ENCODE measurements at places on chromosomes 16 and 17.

- DNase-seq = no peak
Measured at GRCh38 chr16:67345401-67345800, 18.8 kb downstream of the LRRC36 start.

- DNase-seq = peak; percentile 42
Measured at GRCh38 chr17:40490289-40490853, 11.1 kb downstream of the TNS4 start.

GRCh38 chr17:74712756-74713155 lies at the start of gene CD300LF:
Gene CD300LF (minus strand): TSS chr17:74712923. CDS start chr17:74712866, 57 bp downstream.
- DNase-seq = peak; percentile 44

GRCh38 chr17:65601881-65602280 lies 40.4 kb upstream of the AXIN2 start:
- DNase-seq = no peak

GRCh38 chr17:2905269-2905668 lies 109.0 kb downstream of the RAP1GAP2 start:
- peak; percentile 78 for DNase-seq

GRCh38 chr17:66584927-66585326 lies 250.0 kb upstream of the CACNG5 start:
- DNase-seq = no peak

DNA sequence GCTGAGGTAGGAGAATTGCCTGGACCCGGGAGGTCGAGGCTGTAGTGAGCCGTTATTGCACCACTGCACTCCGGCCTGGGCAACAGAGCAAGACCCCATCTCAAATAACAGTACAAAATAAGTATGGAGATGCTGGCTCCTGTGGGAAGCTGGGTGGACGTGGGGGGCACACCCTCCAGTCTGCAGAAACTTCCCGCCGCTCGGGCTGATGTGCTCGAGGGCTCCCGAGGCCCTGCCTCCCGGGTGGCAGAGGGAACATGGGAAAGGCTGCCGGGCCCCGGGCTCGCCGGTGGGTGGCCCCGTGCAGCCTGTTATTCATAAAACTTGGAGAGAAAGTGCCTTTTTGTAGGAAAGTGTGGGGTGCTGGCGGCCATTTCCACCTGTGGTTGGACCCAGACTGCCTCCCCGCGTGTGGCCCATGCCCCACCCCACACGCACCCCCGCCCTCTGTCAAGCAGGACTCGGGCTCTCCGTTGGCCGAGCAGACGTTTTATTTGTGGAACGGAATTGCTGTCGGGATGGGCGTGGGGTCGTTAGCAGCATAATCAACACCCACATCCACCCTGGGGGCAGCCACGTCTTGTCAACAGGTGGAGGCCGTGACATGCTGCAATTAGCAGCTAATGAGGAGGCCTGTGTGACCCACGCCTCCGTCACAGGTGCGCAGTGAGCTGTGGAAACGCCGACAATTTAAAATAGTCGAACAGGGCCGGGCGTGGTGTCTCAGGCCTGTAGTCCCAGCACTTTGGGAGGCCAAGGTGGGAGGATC lies 7.4 kb upstream of the CIAO3 start:
- DNase-seq = no peak

DNA sequence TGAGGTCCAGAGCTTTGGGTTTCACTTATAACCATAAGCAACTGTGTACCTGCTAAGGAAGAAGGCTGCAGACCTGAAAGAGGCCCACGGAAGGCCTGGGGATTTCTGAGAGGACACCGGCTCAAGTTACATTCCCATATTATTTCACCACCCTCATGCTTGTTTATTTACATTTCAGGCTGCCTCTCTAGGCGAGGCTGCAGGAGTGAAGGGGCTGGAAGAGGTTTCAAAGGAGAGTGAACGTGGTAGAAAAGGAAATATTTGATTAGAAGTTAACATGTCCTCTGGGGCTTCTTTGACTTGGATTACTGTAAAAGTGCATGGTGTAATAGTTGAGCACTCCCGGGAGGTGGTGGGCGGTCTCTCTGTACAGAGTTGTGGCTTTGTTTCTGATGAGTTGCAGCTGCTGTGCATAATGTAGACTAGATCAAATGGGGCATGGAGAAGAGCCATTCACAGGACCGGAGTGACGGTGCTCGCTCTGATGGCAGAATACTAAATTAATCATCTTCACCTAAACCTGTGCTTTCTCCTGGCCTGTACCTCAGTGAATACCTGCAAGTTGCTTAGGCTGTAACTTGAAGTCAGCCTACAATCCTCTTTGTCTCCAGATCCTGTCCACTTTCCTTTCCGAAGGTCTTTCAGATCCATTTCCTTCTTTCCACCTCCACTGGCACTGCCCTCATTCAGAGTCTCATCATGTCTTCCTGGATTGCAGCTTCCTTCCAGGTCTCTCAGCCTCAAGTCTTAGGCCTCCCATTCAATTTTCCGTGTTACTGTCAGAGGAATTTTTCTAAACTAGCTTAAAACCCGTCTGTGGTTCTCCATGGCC lies 1.9 kb upstream of the CPD start:
- DNase-seq = peak; percentile 49

GRCh38 chr17:71361656-71362450 lies 759.0 kb upstream of the SOX9 start:
- DNase-seq = no peak

DNA sequence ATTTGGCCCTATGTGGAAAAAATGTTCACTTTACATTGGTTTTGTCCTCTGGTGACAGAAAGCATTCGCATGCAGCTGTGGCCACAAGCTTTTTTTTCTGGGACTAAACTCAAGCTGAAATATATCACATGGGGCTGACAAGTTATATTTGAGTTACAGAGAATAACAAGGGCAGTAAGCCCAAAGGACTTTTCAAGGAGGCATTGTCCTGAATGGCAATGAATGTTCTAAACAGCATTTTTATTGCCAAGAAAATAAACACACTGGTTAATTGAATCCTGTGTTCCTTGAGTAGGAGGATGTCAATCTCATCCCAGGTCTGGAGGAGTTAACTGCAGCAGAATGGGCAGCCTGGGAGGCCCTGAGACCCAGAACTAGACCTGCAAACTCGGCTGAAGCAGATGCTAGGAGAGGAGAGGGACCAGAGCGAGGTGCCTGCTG lies 114.5 kb downstream of the COPRS start:
- DNase-seq = no peak

- no peak for DNase-seq
Measured at GRCh38 chr17:80395402-80396151, 19.4 kb upstream of the ENDOV start.

- DNase-seq = no peak
Measured at GRCh38 chr16:55077266-55077665, 146.6 kb downstream of the IRX5 start.

- DNase-seq = no peak
Measured at GRCh38 chr16:69619514-69619913, 53.7 kb downstream of the NFAT5 start.

DNA sequence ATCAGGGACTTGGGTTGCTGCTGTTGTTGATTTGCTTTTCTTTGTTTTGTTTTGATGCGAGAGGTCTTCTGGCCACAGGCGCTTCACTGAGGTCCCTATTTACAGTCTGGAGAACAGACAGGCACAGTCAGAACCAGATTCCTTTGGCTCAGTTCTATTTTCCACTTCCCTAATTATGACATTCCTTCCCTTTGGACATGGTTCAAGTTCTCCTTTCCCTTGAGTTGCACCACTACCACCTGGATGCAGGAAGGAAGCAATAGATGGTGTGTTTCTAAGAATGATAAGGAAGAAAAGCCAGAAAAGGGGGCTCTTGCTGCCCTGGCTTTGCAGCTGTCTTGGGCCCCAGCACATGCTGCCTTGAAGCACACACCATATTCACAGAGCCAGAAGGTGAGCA lies 160.6 kb downstream of the MAF start:
- no peak for DNase-seq

DNA sequence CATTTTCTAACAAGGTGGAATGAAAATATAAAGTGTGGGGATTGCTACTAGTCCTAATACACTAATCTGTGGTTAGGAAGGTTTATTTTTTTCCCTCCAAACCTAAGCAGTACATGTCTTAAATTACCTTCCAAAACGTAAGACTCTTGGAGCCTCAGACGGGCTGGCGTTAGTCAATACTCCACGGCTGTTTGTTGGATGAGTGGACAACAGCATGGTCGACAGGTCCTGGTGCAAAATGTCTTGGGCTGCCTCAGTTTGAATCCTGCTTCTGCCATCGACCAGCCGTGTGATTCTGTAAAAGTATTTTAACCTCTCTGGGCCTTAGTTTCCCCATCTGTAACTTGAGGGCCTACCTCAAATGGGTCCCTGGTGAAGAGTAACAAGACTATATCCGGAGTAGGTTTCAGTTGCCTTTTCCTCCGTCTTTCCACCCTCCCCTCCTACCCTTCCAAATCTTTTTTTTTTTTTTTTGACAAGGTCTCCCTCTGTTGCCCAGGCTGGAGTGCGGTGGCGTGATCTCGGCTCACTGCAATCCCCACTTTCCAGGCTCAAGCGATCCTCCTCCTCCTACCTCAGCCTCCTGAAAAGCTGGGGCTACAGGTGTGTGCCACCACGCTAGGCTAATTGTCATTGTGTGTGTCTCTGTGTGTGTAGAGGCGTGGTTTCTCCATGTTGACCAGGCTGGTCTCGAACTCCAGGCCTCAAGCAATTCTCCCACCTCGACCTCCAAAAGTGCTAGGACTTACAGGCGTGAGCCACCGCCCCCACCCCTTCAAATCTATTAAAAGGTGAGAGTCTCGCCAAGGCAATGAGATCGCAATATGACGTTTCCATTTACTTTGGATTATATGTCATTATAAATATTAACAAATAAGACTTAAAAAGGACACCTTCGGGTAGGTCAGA lies 5.8 kb downstream of the SCGB1C2 start:
- no peak for DNase-seq

DNA sequence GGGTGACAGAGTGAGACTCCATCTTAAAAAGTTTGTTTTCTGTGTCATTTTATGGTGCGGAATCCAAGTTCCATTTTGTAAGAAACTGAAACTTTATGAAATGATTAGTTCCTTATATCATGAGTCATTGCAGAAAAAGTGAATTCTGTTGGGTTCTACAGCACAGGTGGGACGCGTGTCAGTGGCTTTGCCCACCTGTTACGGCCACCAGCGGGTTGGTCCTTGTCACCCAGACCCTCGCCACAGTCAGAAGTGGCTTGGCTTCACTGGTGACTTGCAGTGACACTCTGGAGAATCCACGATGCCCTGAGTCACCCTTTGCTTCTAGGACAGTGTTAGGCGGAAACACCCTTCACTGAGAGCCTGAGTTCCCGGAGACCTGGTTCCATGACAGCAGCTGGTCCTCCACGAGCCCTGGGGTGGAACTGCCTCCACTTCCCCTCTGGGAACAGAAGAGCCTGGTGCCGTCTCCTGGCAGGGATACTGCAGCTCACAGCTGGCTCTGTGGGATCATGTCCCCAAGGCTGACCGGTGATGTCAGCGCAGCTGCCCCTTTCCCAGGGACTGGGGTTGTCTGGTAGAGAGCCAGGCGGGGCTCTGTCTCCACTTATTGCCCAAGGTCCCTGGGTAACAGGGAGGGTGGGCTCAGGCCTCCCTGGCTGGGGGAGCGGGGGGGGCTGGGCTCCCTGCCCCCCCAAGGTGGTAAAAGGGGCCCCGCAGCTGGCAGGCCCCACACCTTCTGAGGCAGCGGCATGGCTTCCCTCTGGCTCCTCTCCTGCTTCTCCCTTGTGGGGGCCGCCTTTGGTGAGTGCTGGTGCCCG lies at the start of gene CTRB1:
Gene CTRB1, plus strand, starts transcription at position 733 of the 821 bp plus-strand sequence. Its CDS starts 20 bp downstream, at position 753.
- DNase-seq = no peak

GRCh38 chr17:2019723-2020122 lies 5.4 kb downstream of the RTN4RL1 start:
- DNase-seq = no peak
